Fibroblast of lung (primary cell): ENCODE measurements at places on chromosomes 2 and 18. TPM values are rescaled to one million over a fixed set of nuclear protein-coding genes. Genes with fewer than 3 reads are reported as not detected.

GRCh38 chr18:2894841-2895370 lies 48.1 kb downstream of the EMILIN2 start:
- no peaks in the 10 kb centered on the region for H3K36me3 ChIP-seq
- peaks cover 3% of the 10 kb centered on the region for H3K4me1 ChIP-seq
- DNase-seq, result no peak
- H3K27ac ChIP-seq, result no peak overlapping the region
- H3K4me3 ChIP-seq, result no peak overlapping the region
- H3K27me3 ChIP-seq, result no peaks in the 10 kb centered on the region

- H3K4me1 ChIP-seq, result peaks cover 8% of the 10 kb centered on the region
- no peak overlapping the region for H3K27ac ChIP-seq
- no peaks in the 10 kb centered on the region for H3K36me3 ChIP-seq
- H3K4me3 ChIP-seq, result no peak overlapping the region
- no peak for DNase-seq
Observed at GRCh38 chr18:56197241-56197859, 441.0 kb downstream of the TXNL1 start.

The SIX3 gene
- total RNA-seq, result not detected in 2 replicates

The KCNJ13 gene
- not detected in 2 replicates for total RNA-seq

GRCh38 chr2:134232461-134232860 lies 21.4 kb upstream of the MGAT5 start:
- no peak overlapping the region for H3K4me3 ChIP-seq
- DNase-seq, result no peak
- no peaks in the 10 kb centered on the region for H3K36me3 ChIP-seq
- H3K27me3 ChIP-seq, result no peaks in the 10 kb centered on the region

The ATP6V1B1 gene
- total RNA-seq, result 0.77 and 2.1 TPM in 2 replicates

The ZBTB7C gene
- total RNA-seq, result 0.33 and 0.51 TPM in 2 replicates

GRCh38 chr2:33426666-33427231 lies 49.7 kb upstream of the RASGRP3 start:
- H3K4me1 ChIP-seq, result peaks cover 1% of the 10 kb centered on the region
- no peak overlapping the region for H3K4me3 ChIP-seq
- no peaks in the 10 kb centered on the region for H3K36me3 ChIP-seq
- DNase-seq, result peak; percentile 71
- no peak overlapping the region for H3K27ac ChIP-seq
- H3K27me3 ChIP-seq, result no peaks in the 10 kb centered on the region

The CREG2 gene
- under 0.01 and 0.50 TPM in 2 replicates for total RNA-seq

DNA sequence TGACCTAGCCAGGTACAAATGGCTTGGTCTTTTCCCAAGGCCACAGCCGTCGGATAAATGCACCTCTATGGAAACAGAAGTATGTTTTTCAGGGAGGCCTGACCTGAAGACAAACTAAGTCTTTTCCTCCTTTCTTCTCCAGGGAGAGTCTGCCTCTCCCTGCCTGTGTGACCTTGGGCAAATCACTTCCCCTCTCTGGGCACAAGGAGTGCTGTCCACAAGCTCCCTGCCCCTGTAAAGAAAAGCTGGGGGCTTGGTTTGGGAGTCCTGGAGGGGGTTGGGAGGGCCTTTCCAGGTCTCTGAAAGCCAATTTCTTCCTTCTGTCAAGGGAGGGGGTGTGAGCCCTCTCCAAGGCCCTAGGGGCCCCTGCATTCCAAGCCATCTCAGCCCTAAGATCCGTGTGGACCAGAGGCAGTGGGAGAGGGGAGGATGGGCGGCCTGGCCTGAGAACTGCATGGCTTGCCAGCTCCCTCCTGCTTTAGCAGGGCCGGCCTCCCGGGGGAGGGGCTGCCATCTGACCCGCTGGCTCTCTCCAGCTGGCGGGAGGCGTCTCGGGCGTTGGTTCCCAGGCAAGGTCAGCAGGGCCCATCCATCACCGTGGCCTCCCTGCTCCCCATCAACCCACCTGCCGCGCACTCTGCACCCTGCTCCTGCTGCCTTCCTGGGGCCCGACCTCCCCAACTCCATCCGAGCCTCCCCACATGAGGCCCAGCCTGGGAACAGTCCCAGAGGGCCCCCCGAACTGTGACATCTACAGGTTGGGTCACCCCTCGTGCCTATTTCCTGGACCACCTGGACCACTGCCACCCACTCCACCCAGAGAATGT lies 61.4 kb downstream of the SMAD7 start:
- peaks cover 2% of the 10 kb centered on the region for H3K27me3 ChIP-seq
- no peak overlapping the region for H3K27ac ChIP-seq
- H3K4me1 ChIP-seq, result peaks cover 6% of the 10 kb centered on the region

DNA sequence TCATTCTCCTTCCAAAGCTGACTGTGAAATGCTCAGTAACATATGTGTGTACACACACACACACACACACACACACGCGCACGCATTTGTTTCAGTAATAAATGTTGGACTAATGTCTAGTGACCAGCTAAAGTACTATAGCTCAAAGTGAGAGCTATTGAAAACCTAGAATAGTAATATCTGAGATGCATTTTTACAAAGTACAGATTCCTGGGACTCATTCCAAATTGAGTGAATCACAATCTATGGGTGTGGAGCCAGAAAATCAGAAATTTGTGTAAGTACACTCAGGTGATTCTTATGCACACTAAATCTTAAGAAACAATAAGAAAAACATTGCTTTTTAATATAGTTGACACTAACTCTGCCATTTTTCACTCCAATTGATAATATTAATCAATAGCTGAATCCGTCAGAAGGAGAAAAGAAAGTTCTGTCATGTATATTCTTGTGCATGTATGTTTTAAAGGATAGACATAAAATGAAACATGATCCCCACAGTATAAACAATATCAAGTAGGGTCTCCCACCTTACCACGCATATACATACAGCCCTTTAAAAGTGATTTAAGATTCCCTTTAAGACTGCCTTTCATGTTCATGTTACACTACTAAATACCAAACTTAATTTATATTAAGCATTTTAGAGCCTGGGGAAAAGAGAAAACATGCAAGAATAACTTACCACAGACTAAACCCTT lies 123.5 kb downstream of the ATAD2B start:
- H3K4me1 ChIP-seq, result peaks cover 6% of the 10 kb centered on the region
- H3K4me3 ChIP-seq, result no peak overlapping the region
- H3K27ac ChIP-seq, result no peak overlapping the region
- H3K36me3 ChIP-seq, result no peaks in the 10 kb centered on the region
- no peaks in the 10 kb centered on the region for H3K27me3 ChIP-seq

GRCh38 chr2:128608921-128609880 lies 290.5 kb upstream of the HS6ST1 start:
- no peak overlapping the region for H3K4me3 ChIP-seq
- H3K4me1 ChIP-seq, result no peaks in the 10 kb centered on the region
- H3K27me3 ChIP-seq, result no peaks in the 10 kb centered on the region

DNA sequence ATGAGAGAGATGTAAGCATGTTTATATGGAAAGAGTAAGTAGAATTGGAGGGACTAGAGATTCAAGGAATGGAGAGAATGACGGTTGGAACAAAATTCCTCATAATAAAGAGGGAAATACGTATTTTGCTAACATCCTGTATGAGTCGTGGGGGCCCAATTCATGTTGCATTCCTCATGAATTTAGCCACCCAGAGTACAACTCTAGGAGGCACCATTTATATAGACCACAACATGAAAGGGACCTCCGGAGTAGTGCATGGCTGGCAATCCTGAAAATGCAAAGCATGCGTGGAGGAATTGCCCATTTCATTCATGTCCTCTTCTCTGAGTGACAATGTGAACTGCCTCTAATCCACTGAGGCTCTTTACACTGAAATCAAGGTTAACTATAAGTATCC lies 168.2 kb downstream of the ZEB2 start:
- no peak overlapping the region for H3K4me3 ChIP-seq
- H3K27me3 ChIP-seq, result no peaks in the 10 kb centered on the region
- H3K27ac ChIP-seq, result no peak overlapping the region

GRCh38 chr2:150141226-150142001 lies 346.1 kb downstream of the RND3 start:
- no peaks in the 10 kb centered on the region for H3K36me3 ChIP-seq
- H3K4me3 ChIP-seq, result no peak overlapping the region
- H3K27ac ChIP-seq, result peak overlapping the region; percentile 82
- H3K4me1 ChIP-seq, result peaks cover 3% of the 10 kb centered on the region
- DNase-seq, result peak; percentile 66
- no peaks in the 10 kb centered on the region for H3K27me3 ChIP-seq

GRCh38 chr2:71303849-71304248 lies 27.7 kb upstream of the ZNF638 start:
- no peaks in the 10 kb centered on the region for H3K27me3 ChIP-seq
- H3K27ac ChIP-seq, result no peak overlapping the region

GRCh38 chr18:31511098-31511497 lies 13.1 kb downstream of the DSG2 start:
- no peaks in the 10 kb centered on the region for H3K4me1 ChIP-seq
- no peaks in the 10 kb centered on the region for H3K27me3 ChIP-seq
- DNase-seq, result no peak
- no peak overlapping the region for H3K27ac ChIP-seq
- no peak overlapping the region for H3K4me3 ChIP-seq

DNA sequence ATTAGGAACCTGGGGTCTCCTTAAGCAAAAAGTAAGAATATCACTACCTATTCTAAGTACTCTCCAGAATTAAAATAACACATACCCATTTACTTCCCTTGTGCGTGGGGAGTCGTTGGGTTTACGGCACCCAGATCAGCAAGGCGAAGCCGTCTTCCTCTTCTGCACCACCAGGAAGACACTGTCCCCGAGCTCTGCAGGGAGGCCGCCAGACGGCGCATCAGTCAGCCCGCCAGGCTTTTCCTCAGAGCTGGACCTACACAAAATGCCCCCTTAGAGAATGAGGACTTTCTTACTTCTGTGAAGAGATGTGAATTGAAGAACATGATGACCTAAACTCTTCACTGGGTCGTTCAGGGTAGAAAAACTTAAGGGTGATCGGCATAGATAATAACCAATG lies 526.5 kb downstream of the GALR1 start:
- no peak overlapping the region for H3K4me3 ChIP-seq
- no peak for DNase-seq
- H3K27me3 ChIP-seq, result no peaks in the 10 kb centered on the region
- H3K36me3 ChIP-seq, result no peaks in the 10 kb centered on the region

GRCh38 chr2:72917877-72918553 lies 696 bp downstream of the EMX1 start:
- no peaks in the 10 kb centered on the region for H3K4me1 ChIP-seq
- H3K36me3 ChIP-seq, result no peaks in the 10 kb centered on the region
- no peak overlapping the region for H3K27ac ChIP-seq
- no peak for DNase-seq
- no peak overlapping the region for H3K4me3 ChIP-seq

The G6PC2 gene
- total RNA-seq, result not detected in 2 replicates

The DQX1 gene
- total RNA-seq, result not detected in 2 replicates

GRCh38 chr2:129717560-129718130 lies 261.8 kb upstream of the RAB6C start:
- no peaks in the 10 kb centered on the region for H3K4me1 ChIP-seq
- no peak overlapping the region for H3K4me3 ChIP-seq
- H3K27ac ChIP-seq, result no peak overlapping the region
- H3K36me3 ChIP-seq, result no peaks in the 10 kb centered on the region

DNA sequence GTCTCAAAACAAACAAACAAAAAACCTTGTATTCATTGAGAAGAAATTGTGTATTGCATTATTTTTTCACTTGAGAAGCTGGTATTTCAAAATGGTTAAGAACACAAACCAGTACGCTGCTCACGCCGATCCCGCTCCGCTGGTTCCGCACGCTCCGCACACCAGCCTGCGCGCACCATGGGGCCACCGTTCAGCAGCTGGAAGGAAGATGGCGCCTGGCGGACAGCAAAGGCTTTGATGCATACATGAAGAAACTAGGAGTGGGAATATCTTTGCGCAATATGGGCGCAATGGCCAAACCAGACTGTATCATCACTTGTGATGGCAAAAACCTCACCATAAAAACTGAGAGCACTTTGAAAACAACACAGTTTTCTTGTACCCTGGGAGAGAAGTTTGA lies 75.7 kb downstream of the RBM43 start:
- no peak overlapping the region for H3K27ac ChIP-seq
- H3K36me3 ChIP-seq, result no peaks in the 10 kb centered on the region
- no peaks in the 10 kb centered on the region for H3K27me3 ChIP-seq
- no peaks in the 10 kb centered on the region for H3K4me1 ChIP-seq
- DNase-seq, result no peak

The CARF gene
- 7.4 and 8.6 TPM in 2 replicates for total RNA-seq

GRCh38 chr18:7766817-7767216 lies 199.7 kb downstream of the PTPRM start:
- no peaks in the 10 kb centered on the region for H3K36me3 ChIP-seq
- no peaks in the 10 kb centered on the region for H3K4me1 ChIP-seq
- no peaks in the 10 kb centered on the region for H3K27me3 ChIP-seq
- no peak overlapping the region for H3K27ac ChIP-seq

DNA sequence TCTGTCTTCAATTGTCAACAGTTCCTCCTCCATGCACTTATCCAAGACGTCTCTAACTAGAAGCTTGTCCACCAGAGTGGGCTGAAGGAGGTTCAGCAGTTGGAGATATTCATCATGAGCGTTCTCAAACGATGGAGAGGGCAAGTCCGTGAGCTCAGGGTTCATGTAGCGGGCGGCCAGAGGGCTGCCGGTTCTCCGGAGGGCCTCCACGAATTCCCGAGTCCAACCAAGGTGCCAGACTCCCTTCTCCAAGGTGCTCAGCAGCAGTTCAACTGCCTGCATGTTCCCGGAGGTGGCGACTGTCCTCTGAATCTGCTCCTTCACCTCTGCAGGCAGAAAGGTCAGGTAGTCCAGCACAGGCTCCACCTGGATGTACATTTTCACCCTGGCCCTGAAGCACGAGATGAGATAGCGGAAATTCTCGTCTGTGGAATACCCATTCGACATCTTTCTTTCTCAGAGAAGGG lies 590 bp downstream of the IFIH1 start:
- no peaks in the 10 kb centered on the region for H3K36me3 ChIP-seq
- H3K27ac ChIP-seq, result peak overlapping the region; percentile 59
- peaks cover 6% of the 10 kb centered on the region for H3K4me1 ChIP-seq
- no peak for DNase-seq
- H3K27me3 ChIP-seq, result no peaks in the 10 kb centered on the region

- no peaks in the 10 kb centered on the region for H3K36me3 ChIP-seq
- no peaks in the 10 kb centered on the region for H3K27me3 ChIP-seq
- H3K4me1 ChIP-seq, result no peaks in the 10 kb centered on the region
- H3K27ac ChIP-seq, result no peak overlapping the region
- DNase-seq, result peak; percentile 98
Observed at GRCh38 chr2:24429197-24430074, 61.6 kb upstream of the NCOA1 start.

GRCh38 chr18:49880661-49881060 lies 67.3 kb upstream of the ACAA2 start:
- no peaks in the 10 kb centered on the region for H3K27me3 ChIP-seq
- DNase-seq, result peak; percentile 41
- H3K27ac ChIP-seq, result no peak overlapping the region
- H3K4me3 ChIP-seq, result no peak overlapping the region
- H3K36me3 ChIP-seq, result no peaks in the 10 kb centered on the region
